ENCODE measurements at places on chromosomes 11 and 22. TPM values are rescaled to one million over a fixed set of nuclear protein-coding genes. Genes with fewer than 3 reads are reported as not detected.

CD6 gene
- not detected for total RNA-seq

GPHA2 gene
- not detected for total RNA-seq

F2 gene
- not detected for total RNA-seq

DENND6B gene
- 1.1 TPM for total RNA-seq

VPS26B gene
- 39.9 TPM for total RNA-seq

UBQLN3 gene
- not detected for total RNA-seq

KIRREL3 gene
- 1.1 TPM for total RNA-seq

TSPAN32 gene
- 0.12 TPM for total RNA-seq

SYT7 gene
- total RNA-seq: 0.53 TPM

OR51B4 gene
- not detected for total RNA-seq

CCDC81 gene
- under 0.01 TPM for total RNA-seq

IFT27 gene
- total RNA-seq: 13.7 TPM

TIMM10 gene
- total RNA-seq: 50.1 TPM

CHRM4 gene
- total RNA-seq: 0.08 TPM

OR5A1 gene
- not detected for total RNA-seq

PDE3B gene
- total RNA-seq: 0.35 TPM
